ENCODE measurements at places on chromosomes 12 and 14.

DNA sequence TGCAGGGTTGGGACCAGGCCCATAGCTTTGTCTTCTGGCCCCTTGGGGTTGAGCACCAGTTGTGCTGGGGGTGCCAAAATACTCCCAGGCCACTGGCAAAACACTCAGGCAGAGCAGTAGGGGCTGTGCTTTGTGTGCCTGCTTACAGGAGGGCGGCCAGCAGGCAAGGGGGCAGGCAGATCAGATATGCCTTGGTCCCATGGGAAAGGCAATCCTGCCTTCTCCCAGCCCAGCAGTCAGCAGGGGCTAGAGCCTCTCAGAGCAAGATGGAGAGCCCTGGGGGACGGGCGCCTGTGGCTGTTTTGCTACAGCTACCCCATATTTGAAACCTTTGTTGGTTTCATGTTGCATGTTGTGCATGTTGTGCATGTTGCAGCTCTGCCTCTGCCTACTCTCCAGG lies 36.2 kb upstream of the TMX1 start:
- ATAC-seq: no peak

- no peak for ATAC-seq
Measured at GRCh38 chr12:51924551-51925319, 17.4 kb downstream of the ACVRL1 start.

DNA sequence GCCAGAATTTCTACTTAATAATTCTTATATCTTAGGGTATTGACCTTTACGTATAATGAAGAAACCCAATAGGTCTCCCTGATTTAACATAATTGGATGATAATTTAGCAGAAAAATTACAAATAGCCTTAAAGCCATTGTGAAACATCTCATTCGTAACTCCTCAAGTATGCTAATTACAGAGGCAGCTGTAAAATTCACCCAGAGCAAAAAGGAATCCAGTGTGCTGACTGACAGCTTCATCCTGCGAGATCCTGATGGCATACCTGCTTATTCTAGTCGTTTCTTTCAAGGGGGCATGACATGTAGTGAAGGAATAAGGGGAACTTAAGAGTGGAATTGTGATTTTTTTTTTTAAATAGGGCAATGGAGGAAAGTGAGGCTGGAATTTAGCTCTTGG lies 291.5 kb downstream of the FUT8 start:
- ATAC-seq: no peak

- ATAC-seq: no peak
Measured at GRCh38 chr12:82966001-82966559, 279.4 kb downstream of the TMTC2 start.

DNA sequence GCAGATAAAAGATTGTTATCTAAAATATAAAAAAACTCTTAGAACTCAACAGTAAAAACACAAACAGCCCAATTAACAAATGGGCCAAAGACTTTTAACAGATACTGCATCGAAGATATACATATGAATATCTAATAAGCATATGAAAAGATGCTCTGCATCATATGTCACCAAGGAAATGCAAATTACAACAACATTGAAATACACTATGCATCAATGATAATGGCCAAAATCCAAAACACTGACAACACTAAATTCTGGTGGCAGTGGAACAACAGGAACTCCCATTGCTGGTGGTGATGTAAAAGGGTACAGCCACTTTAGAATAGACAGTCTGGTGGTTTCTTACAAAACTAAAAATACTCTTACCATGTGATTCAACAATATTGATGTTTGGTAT lies 40.8 kb downstream of the KLHDC2 start:
- ATAC-seq: no peak

DNA sequence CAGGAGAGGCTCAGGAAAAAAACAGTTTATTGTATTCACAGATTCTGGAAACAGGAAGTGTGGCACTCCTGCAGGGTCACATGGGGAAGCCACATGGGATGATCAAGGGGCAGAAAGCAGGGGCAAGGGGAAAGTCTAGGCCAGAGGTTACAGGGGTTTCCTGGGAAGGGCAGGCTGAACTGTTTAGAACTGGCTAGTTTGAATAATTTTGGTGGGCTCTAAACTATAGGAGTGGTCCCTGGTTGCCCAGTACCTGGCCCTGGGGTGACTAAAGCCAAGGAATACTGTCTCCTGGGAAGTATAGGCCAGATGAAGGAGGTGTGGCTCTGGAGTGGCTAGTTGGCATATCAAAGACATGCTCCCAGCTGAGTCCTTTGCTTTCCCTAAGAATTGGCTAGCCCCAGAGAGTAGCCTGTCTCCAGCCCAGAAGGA lies 169.2 kb downstream of the SLC41A2 start:
- no peak for ATAC-seq

- ATAC-seq: no peak
Measured at GRCh38 chr14:57707219-57707618, 158.7 kb downstream of the SLC35F4 start.

DNA sequence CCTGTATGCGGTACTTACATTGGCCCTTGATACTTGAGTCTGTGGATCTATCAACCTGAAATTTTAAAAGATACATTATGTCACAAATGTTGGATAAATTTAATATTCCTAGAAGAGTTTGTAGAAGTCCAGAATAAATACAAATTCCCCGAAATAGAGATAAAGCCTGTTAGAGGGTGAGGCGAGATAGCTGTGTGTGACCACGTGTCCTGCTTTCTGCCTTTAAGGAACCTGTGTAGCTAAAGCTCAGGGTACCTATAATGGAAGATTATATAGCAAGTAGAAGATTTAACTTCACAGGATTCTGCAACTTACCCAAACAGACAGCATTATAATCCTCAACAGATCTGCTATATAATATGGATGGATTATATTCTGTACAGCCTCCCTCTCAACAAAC lies 58.8 kb downstream of the APPL2 start:
- ATAC-seq: no peak

GRCh38 chr12:120625557-120626419 lies 14.6 kb upstream of the CABP1 start:
- no peak for ATAC-seq

- ATAC-seq: no peak
Measured at GRCh38 chr12:106564678-106565329, 18.0 kb upstream of the RFX4 start.

- no peak for ATAC-seq
Measured at GRCh38 chr12:19021646-19022045, 107.9 kb upstream of the PLEKHA5 start.

DNA sequence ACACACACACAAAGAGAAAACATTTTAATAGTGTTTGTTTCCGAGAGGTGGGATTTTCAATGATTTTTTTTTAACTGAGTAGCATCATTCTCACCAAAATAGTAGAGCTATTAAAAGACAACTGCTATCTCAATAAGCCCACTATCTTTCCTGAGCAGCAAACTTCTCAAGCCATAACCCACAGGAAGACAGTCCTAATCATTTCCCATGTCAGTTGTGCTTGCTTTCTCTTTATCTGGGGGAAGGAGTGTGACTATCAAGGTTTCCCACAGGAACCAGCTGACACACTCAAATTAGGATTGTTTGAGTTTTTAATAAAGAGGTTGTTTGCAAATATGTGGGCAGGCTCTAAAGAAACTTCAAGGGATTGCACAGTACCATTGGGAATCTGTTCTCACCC lies 4.9 kb upstream of the MAX start:
- no peak for ATAC-seq
